Bronchial epithelial cell (primary cell): ENCODE measurements at places on chromosomes 7 and 10.

DNA sequence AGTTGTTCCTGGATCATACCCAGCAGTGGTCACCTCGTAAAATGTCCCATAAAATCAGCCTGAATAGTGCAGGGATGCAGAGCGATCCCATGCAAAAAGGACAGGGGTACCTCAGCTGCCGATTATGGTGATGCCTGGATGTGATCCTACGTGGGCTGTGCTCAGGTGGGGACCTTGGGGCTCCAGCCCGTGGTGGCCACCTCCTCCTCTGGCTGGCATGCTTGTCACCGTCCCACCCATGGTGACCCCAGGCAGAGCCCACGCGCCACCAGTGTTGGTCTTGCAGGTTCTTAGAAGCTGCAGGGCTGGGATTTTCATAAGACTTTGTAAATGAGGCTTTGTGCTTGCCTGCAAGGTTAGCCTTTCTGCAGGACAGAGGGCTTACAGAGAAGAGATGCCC lies 97.2 kb downstream of the GLRX3 start:
- no peak for DNase-seq

- DNase-seq, result peak; percentile 90
Observed at GRCh38 chr7:104956753-104957450, 57.1 kb upstream of the KMT2E start.

DNA sequence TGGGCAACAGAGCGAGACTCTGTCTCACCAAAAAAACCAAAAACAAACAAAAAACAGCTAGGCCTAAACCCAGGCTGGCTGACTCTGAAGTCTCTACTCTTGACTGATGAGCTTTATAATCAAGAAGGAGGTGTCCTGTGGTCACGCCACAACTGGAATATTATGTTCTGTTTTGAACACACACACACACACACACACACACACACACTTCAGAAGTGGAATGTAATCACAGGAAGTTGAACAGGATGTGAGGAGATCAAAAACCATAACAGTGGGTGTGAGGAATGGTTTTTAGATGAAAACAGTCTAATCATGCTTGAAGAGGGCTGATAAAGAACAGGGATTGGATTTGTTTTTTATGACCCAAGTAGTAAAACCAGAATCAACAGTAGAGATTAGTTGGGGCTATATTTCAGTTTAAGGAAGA lies 51.1 kb upstream of the IL6 start:
- DNase-seq, result no peak

GRCh38 chr7:18976715-18977471 lies 140.5 kb downstream of the TWIST1 start:
- DNase-seq, result no peak

DNA sequence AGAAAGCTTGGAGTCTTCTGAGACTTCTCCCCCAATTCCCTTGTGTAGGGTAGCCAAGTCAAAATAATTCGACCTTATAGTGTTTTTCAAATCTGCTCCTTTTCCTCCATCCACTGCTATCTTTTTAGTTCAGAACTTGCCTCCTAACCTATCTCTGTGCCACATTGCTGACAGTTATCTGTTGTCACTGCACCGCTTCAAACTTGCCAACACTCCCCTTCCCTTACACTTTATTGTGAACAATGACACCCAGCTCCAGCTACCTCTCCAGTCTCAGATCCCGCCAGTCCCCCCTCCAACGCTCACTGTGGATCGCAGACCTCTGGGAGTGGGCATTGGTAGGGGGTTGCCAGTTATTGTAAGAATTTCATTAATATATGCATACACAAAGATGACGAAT lies 16.3 kb upstream of the HPS1 start:
- DNase-seq, result no peak

GRCh38 chr10:60626037-60626436 lies 152.2 kb upstream of the CDK1 start:
- no peak for DNase-seq

DNA sequence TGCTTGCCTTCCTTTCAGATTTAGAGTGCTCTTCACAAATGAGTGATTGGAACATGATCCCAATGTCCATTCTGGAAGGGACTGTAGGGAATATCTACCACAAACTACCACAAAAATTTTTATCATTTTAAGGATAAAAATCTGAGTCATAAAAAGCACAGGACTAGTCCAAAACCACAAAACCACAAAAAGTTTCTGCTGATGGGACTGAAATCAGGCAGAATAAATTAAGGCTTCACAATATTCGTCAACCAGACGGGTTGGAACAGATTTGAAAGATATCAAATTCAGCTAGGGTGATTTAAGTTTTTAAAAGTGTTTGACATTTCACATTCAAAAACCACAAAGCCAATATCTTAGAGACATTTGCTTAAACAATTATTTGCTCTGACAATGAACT lies 100.1 kb upstream of the PTN start:
- DNase-seq, result peak; percentile 72

- peak; percentile 95 for DNase-seq
Observed at GRCh38 chr10:26621889-26622711, 75.4 kb upstream of the PDSS1 start.

DNA sequence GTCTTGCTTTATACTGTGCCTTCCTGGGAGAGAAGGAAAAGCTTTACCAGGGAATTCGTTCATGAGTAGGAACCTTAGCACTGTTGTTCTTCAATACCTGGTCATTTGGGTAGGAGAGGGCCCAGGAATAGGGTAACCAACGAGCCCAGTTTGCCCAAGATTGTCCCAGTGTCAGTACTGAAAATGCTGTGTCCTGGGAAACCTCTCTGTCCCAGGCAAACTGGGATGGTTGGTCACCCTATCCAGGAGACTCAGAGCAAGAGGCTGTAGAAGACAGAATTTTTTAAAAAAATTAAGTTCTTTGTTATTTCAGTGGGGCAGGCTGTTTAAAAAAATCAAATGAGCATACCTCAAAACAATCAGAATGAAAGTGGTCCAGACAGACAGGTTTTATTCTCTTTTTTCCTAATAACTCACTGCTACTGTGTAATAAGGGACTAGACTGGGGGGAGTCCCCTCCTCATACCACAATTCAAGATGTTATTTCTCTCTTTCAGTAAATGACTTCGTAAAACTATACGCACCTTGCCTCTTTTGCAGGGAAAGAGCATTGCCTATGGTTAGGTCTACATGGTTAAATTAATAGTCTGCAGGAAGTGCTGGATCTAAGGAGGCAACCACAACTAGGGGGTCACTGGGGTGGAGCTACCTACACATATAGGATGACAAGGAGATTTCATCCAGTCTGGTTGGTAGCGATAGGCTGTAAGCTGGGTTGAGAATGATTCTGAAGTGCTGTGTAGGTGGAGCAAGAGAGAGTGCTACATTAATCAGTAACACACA lies 41.1 kb upstream of the FAM133B start:
- no peak for DNase-seq

DNA sequence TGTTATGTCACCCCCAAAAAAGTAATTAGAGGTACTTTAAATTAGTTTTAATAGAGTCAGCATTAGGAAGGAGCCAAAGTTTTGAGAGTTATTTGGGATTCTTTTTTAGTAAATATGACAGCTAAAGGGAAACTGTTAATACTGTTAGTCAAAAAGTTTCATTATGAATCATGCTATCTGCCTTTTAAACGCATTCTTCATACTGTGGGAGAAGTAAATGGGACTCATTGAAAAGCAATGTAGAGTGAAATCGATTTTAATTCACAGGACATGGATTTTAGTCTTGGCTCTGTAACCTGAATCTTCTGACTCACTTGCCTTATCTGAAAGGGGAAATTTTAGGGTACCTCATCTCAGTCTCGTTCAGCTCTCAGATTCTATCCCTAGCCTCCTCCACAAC lies 105.1 kb downstream of the AASS start:
- DNase-seq, result peak; percentile 69

DNA sequence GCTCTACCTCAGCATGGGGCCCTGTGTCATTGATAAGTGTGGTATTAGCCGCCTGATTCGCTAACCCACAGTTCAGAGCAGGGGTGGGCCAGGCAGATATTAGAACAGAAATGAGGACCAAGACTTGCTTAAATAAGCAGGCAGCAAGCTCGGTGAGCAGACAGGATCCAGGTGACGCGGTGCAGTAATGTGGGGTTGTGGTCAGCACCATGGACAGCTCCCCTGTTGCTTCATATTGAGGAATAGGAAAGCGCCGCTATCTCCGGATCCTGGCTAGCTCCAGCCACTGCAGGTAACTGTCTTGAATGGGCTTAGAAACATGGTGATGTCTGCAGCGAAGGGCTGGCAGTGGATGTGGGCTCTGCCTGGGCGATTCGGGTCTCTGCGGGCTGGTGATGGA lies 51.3 kb upstream of the GPR26 start:
- DNase-seq, result peak; percentile 42

GRCh38 chr10:113415246-113415645 lies 137.6 kb upstream of the HABP2 start:
- peak; percentile 65 for DNase-seq

GRCh38 chr7:131235489-131236317 lies 92.0 kb upstream of the MKLN1 start:
- DNase-seq, result peak; percentile 98

GRCh38 chr7:148862481-148862880 lies 21.6 kb downstream of the EZH2 start:
- no peak for DNase-seq

GRCh38 chr7:391411-391951 lies 101.5 kb downstream of the FOXL3 start:
- DNase-seq, result peak; percentile 68

- no peak for DNase-seq
Observed at GRCh38 chr10:131746241-131746711, 154.5 kb upstream of the PPP2R2D start.

- DNase-seq, result no peak
Observed at GRCh38 chr7:77288676-77289320, 89.2 kb upstream of the FGL2 start.

DNA sequence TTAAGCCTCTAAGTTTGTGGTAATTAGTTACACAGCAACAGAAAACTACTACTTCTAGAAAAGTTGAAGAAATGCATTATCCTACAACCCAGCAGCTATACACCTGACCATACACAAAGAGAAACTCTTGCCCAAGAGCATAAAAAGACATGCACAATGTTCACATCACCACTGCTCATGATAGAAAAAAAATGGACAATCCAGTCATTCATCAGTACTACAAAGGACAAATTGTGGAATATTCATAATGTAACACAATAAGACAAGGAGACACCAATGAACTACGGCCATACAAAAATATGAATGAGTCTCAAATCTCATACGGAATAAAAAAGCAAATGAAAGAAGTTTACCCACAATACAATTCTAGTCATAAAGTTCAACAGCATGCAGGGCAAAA lies 87.4 kb downstream of the ZFAND4 start:
- DNase-seq, result no peak

DNA sequence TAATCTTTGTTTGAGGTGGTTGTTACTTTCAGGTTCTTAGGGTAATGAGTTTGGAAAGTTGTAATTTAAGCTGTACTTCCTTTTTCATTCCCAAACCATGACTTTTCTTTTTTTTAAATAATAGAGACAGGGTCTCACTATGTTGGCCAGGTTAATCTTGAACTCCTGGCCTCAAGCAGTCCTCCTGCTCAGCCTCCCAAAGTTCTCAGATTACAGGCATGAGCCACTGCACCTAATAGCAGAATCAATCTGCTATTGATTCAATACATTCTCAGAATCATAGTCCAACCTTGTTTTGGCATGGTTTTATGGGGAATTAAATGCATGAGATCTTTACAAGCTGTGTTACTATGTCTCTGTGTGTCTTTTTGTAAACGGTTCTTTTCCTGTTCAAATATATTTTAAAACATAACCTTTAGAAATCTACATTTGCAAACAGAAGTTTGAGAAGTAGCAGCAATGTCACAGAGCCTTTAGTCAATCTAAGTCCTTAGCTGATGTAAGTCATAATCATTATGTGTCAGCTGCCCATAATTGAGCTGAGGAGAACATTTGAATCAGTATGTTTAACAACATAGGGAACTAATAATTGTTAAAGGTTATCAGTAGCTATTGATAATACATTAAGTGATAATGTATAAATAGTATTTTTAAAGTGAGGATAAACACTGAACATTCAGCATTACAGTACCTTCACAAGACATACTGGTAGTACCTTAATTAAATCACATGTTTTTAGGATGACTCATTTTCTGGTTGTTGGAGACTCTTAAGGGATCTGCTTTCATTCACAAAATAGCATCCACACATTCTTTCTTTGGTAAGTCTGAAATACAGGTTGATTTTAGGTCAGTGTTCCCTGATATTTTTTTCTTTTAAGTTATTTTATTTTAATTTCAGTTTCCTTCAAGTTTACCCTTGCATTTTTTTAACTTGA lies 8.8 kb downstream of the INPP5F start:
- peak; percentile 74 for DNase-seq

DNA sequence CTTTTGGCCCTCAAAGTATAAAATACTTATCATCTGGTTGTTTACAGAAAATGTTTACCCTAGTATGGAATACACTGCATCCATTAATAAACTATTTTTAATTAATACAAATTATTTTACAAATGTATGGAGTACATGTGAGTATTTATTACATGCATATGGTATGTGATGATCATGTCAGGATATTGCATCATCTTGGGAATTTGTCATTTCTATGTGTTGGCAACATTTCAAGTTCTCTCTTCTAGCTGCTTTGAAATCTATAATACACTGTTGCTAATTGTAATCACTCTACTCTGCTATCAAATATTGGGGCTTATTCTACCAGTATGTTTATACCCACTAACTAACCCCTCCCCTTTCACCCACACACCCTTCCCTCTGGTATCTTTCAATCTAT lies 103.9 kb upstream of the THSD7A start:
- DNase-seq, result peak; percentile 72

DNA sequence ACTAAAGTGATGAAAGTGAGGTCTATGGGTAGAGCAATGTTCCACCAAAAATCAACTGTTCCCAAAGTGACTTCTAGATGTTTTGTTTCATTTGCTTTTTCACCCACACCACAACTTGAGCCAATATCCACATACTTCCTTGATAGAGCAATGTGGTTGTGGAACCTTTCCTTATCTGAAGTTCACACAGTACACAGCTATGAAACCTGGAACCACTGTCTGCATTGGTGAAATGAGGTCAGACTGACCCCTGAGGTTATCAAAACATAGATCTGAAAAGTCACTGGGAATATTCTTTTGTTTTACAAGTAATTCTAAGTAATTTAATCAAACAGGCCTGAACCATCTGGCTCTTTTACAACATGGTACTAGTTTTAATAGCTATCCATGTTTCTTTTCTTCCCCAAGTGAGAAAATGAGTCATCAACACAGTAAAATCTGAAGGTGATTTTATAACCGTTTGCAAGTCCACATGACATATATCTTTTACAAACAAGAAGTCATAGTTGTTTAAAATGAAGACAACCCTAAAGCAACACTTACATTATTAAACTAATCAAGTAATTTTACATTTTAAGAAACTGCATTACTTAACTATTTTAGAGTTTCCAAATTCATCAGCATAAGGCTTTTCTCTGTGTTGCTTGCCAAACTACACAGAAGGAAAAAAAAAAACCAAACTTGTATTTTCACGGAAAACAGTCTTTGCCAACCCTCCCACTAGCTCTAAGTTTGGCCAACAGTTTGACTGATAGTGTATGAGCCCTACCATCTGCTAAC lies 80.3 kb downstream of the LRRC17 start:
- peak; percentile 62 for DNase-seq

GRCh38 chr7:157905651-157906461 lies 569.1 kb downstream of the DNAJB6 start:
- no peak for DNase-seq
